Right renal pelvis (tissue), 4 donors: ENCODE measurements at places on chromosomes 4 and X. TPM values are rescaled to one million over a fixed set of nuclear protein-coding genes. Genes with fewer than 3 reads are reported as not detected.

DNA sequence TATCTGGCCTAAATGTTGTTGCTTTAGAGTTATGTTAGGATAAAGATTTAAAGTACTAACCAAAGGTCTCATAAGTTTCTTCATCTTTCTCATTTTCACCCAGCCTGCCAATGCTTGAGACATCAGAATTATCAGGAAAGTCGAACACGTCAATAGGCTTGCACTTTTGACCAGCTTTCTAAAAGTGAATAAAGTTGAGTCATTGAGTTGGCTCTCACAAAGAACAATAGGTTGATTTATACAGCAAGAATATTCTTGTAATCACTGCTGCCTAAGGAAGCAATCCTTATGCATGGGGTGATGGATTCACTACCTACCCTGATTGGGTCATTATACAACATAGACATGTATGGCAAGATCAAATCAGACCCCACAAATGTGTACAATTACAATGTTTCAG, 5.0 kb downstream of the CENPU start:
- DNase-seq = no peak

DNA sequence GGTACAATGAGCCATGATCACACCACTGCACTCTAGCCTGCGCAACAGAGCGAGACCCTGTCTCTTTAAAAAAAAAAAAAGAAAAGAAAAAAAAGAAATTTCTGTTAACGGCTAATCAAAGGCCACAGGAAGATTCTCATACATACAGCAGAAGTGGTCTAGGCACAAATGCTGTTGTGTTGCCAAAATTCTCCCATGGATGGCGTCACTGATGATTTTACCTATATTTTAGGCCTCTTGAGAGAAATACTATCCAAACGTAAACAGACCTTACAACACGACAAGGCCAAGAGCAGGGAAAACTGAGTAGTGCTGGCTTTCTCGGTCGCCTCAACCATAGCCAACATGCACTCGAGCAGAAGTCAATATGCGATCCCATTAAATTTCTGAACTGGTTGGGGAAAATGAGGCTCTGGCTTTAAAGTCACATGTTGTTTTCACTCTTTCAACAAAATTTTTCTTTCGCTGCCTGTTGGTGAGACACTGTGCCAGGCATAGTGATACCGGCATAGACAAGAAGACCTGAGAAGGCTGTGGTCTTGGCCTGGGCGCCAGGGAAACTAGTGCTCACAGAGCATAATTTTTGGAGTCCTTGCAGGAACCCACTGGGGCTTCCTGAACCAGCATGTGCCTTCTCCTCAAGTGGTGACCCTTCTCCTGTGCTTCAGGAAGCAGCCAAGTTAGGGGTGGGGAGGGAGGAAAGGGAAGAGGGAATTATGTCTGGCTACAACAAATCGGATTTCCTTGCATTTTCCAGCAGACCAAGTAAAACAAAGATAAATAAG, 20.6 kb downstream of the SH3KBP1 start:
- DNase-seq = no peak

GRCh38 chr4:36439556-36439955, 158.1 kb downstream of the DTHD1 start:
- DNase-seq = no peak

GRCh38 chr4:157048248-157048647, 27.7 kb upstream of the GLRB start:
- DNase-seq = no peak

Gene CNKSR2
- polyA plus RNA-seq = 1.2 TPM

GRCh38 chr4:121057466-121057922, 14.8 kb downstream of the NDNF start:
- DNase-seq = no peak

- DNase-seq = no peak
Measured at GRCh38 chrX:9681422-9681821, 84.2 kb downstream of the GPR143 start.
